ENCODE measurements at places on chromosomes 7 and 10.

DNA sequence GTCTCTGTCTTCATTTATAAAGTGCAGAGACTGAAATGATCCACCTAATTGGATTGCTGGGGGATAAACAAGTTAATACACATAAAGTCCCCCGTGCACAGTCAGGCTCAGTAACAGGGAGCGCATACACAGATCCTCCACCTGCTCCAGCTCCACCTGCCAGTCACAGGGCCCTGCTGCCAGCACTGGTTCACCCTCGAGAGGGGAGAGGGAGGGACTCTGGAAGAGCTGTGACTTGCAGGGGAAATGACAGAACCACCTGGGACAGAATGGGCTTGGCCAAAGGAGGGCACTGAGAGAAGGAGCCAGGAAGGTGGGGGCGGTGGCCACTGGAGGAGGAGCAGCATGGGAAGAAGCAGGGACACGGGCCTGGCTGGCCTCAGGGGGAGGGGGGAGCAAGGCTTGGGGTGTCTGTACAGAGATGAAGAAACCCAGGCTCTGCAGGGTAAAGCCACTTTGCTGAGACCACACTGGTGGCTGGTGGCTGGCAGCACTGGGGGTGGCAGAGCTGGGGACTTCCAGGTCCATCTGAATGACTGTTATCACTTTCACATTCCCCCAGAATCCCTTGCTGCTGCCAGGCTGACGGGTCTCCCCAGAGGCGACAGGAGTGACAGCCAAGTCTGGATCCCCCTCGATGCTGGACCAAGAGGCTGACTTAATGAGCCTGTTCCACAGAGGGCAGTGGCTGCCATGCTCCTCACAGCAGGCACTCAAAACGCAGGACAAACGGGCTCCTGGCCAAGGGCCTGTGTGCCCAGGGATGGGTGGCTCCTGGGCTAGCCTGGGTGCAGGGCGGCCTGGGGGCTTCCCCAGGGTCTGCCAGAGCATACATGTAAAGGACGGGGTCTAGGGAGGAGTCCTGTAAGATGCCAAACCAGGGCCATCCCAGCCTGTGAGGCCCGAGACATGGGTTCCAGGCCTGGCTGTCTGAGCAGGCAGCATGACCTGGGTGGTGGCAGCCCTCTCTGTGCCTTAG lies 151.1 kb downstream of the SH3PXD2A start:
- DNase-seq: no peak

GRCh38 chr10:89665302-89665701 lies 20.3 kb upstream of the PANK1 start:
- no peak for DNase-seq

DNA sequence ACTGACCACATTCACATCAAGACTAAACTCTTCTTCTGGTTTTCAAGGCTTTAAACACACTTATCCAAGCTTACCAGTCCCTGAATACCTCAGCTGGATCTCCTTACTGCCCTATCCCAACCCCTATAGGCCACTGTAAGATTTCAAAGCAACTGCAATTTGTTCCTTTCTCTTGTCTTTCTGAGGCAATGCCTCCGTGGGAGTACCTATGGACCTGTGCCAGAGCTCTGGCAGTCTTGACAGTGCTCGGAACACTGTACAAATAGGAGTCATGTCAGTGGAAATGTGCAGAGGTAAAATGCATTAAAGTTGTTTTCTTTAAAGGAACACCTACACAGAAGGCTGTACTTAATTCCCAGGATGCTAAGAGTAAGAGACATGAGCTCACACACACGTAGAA lies 124.7 kb downstream of the CNOT4 start:
- DNase-seq: no peak

GRCh38 chr10:49153971-49154370 lies 20.1 kb upstream of the FAM170B start:
- no peak for DNase-seq

GRCh38 chr7:45417268-45417667 lies 156.9 kb upstream of the ADCY1 start:
- no peak for DNase-seq

GRCh38 chr10:3635697-3636096 lies 149.3 kb downstream of the KLF6 start:
- DNase-seq: no peak

- no peak for DNase-seq
These were observed 35.1 kb upstream of the DNAJB6 start for GRCh38 chr7:157301610-157302120.

DNA sequence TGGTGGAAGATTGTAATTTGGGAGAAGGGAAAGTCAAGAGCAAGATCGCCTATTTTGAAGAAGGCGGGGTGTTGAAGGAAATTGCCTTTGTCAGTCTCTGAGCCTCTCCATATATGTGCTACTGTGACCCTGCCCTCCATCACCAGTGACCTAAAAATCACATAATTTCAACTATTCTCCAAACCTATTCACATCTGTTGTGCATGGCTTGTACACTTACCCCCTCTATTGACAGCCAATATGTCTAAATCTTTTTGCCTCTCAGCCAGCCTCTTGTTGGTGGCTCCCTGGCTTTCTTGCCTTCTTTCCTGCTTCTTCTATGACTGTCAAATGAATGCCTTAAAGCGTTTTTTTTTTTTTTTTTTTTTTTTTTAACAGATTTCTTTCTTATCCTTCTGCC lies 295.6 kb downstream of the AUTS2 start:
- DNase-seq: no peak

DNA sequence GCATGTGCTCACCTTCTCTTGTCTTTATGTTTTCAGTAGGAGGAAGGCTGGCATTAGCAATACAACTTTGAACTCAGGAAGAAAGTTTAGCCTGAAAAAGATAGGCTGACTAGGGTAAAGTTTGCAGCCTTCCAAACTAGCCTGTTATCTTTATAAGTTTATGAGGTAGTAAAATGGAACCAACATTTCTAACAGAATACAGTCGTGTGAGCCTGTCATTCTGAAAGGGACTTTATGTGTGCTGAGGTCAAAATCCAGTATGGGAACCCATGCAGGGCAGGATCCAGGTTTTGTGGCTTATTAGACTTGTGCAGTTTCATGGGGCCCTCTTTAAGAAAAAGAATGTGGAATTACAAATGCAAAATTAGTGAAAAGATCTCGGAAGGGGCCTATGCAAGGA lies 201.0 kb upstream of the PRPS1L1 start:
- no peak for DNase-seq

DNA sequence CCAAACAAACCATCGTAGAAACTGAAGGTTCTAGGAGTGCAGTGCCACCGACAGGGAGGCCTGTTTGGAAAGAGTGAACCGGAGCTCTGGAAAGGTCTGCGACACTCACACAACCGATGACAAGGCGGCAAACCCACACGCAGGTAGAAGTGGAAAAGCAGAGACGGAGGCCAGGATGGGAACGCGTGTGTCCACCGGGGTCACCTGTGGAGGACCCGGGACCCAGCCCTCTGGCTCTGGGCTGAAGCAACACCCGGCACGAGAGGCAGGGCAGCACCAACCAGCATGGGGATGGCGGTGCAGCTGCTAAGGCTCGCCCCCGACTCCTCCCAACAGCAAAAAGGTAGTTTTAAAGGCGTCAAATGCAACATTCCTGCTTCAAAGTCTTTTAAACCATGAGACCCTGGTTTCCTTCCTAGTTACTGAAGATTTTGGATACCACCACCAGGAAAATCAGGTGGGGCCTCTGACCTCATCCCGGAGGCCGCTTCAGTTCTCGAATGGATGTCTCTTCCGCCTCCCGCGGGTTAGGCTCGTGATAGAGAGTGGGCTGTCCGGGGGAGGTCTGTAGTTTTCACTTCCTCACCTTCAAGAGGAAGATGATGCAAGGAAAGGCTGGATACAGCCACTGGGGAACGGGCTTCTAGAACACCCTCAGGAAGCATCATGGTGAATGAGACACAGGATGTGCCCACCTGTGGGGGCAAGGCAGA lies 115.5 kb downstream of the SMURF1 start:
- DNase-seq: no peak
